ENCODE measurements at places on chromosomes 16 and 17. TPM values are rescaled to one million over a fixed set of nuclear protein-coding genes. Genes with fewer than 3 reads are reported as not detected.

The GPR139 gene
- not detected for total RNA-seq

The ATP1B2 gene
- 0.25 TPM for total RNA-seq

The CD300E gene
- not detected for total RNA-seq

The CCL5 gene
- total RNA-seq: 14.7 TPM

The FBXO31 gene
- total RNA-seq: 25.3 TPM

The AANAT gene
- not detected for total RNA-seq

The TP53TG3C gene
- not detected for total RNA-seq

- DNase-seq: no peak
These were observed 16.6 kb downstream of the G6PC1 start for GRCh38 chr17:42917236-42917603.

GRCh38 chr16:59201821-59202220, 467.7 kb upstream of the GOT2 start:
- no peak for DNase-seq

GRCh38 chr16:69768666-69769065, 6.5 kb downstream of the WWP2 start:
- no peak for DNase-seq

DNA sequence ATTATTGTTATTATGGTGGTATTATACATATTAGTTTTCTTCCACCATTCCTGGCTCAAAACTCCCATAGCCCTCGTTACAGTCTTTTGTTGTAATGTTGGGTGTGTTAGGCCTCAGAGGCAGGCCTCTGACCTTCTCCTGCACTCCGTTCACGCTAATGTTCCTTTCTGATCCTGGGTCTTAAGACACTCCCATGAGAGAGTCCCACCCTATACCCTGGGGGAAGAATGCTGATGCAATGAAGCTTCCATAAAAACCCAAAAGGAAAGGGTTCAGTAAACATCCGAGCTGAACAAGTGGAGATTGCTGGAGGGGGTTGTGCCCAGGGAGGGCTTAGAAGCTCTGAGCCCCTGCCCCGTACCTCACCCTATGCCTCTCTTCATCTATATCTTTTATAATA, 141.3 kb upstream of the NETO2 start:
- no peak for DNase-seq

DNA sequence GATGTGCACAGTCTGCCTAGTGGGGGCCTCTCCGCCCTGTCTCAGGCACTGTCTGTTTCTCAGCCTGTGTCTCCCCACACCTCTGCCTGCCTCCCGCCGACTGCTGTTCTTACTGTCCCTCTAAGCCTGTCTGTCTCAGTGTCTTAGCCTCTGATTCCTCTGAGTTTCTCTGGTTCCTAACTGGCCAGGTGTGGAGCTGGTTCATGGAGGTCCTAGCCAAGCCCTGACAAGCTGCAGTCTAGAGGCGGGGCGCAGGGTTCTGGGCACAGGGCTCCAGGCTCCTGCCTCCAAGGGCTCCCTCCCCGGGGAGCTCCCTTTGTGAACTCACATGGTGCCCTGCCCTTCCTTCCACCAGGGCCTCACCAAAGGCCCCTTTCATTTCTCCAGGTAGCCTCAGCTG, 19.4 kb downstream of the C17orf100 start:
- DNase-seq: no peak

DNA sequence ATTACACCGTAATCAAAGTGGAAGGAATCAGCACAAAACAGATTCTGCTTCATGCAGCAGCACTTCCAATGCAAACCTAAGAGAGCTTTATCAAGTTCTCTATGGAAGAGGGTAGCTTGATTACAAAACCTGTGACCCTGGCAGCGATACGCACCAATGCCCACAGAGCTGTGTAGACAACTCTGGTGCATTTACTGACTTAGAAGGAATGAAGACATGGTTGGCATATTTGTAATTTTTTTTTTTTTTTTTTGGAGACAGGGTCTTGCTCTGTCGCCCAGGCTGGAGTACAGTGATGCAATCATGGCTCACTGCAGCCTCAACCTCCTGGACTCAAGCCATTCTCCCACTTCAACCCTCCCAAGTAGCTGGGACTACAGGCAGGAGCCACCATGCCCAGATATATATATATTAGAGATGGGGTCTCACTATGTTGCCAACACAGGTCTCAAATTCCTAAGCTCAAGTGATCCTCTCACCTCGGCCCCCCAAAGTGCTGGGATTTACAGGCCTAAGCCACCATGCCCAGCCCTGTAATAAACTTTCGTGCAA, 49.4 kb downstream of the XPO6 start:
- DNase-seq: no peak

DNA sequence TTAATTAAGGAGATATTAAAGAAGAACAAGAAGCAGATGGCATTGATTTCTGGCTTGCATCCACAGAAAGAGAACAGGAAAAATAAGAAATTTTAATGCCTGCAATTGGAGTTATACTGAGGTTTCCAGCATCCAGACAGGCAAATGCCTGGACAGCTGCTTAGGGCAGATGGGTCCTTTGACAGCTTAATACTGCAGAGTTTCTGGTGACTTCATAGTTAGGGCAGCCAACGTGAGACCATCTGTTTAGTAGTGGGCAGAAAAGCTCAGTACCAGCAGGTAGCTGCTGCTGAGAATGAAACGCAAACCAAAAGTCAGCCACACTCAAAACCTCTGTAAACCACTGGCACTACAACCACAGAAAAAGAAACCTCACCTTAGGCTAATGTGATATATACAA, 109.8 kb downstream of the CDK5R1 start:
- no peak for DNase-seq

GRCh38 chr16:11916524-11917285, 949 bp upstream of the GSPT1 start:
- no peak for DNase-seq

- peak; percentile 49 for DNase-seq
These were observed 13.2 kb upstream of the CLUH start for GRCh38 chr17:2724784-2725164.

DNA sequence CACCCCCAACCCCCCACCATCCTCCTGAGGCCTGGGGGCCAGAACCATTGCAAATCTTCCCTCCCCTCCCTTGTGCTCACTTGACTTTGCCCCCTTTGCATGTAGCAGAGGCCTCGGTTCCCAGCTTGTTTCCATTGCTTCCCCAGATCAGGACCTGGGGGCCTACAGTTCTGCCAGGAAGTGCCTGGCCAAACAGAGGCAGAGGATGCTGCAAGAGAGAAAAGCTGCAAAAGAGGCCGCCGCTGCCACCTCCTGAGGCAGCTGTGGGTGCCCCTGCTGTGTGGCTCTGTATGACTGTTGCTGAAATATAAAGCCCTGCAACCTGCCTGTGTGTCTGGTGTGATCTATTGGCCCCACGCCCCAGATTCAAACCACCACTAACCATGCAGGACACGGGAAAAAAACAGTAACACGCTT, 2.3 kb downstream of the NDUFB10 start:
- no peak for DNase-seq

DNA sequence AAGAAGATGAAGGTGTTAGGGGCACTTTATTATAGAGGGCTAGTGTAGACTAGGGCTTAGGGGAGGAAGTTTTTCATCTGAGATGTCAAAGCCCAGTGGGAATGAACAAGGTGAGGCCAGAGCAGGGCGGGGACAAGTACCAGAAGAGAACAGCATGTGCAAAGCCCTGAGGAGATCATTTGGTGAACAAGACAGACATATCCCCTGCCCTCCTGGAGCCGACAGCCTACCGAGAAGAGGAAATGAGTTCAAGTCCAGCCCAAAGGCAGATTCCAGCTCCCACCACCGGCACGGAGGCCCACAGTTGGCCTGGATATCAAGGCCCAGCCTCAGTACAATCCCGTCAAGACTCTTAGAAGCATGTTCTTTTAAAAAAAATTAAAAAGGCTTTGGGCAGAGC, 61.1 kb downstream of the C16orf78 start:
- DNase-seq: no peak

GRCh38 chr16:83171396-83171795, 544.6 kb downstream of the CDH13 start:
- no peak for DNase-seq

GRCh38 chr17:68700421-68700820, 99.3 kb upstream of the FAM20A start:
- no peak for DNase-seq

DNA sequence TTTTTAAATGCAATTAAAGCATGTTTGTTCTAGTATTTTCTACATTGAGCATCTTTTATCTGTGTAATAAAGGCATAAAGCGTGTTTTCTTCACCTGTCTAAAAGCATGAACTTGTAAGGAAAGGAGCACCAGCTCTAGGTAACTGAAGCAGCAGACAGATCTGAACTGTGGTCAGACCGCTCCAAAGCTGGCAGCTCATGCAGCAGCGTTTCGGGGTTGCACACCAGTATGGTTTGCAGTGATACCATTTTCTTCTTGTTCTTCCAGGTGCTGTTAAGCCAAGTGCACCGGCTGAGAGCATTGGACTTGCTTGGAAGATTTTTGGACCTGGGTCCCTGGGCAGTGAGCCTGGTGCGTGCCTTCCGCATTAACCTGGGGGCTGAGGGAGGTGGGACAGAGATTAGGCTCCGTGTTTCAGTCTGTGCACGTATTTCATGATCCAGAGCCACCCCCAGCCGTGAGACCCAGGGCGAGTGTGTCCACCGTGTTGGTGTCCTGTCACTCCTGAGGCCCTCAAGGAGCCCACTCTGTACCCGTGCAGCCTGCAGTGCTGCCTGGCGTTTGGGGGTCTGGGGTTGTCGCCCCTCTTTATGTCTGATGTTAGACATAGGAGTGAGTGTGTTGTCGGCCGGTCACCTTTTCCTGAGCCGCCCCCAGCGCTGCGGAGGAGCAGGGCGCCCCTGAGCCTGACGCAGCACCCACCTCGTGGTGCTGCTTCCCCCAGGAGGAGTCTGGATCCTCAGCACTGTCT, 136.3 kb upstream of the CHMP6 start:
- DNase-seq: no peak

DNA sequence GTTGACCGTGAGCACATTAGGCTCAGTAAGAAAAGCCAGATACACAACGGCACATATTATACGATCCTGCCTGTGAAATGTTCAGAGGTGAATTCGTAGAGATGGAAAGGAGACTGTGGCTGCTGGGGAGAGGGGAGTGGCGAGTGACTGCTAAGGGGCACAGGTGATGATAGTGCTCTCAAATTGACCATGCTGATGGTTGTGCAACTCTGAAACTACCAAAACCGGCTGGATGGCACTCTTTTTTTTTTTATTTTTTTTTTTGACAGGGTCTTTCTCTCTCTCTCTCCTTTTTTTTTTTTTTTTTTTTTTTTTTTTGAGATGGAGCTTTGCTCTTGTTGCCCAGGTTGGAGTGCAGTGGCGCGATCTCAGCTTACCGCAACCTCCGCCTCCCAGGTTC, 8.1 kb upstream of the SEC14L5 start:
- no peak for DNase-seq

GRCh38 chr16:11268921-11269375, at the start of gene TNP2:
TSS of gene TNP2 (minus strand) at chr16:11269325. CDS start at chr16:11269262, 63 bp downstream.
- DNase-seq: no peak

DNA sequence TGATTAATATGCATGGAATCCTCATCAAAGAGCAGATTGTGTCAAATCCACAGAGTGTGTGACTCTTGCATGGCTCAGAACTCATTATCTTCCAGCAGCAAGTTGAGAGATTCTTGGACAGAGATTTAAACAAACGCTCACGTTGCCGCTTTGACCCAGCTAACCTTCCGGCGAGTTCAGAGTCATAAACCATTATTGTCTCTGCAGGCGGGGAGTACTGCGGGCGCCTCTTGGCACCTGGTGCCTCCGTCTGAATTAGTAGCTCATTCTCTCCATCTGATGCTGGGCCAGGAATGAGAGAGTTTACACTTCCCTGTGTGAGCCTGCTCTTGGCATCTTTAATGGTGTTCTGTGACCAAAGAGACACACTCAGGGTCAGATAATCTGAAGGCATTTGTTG, 138.6 kb upstream of the WSCD1 start:
- no peak for DNase-seq

DNA sequence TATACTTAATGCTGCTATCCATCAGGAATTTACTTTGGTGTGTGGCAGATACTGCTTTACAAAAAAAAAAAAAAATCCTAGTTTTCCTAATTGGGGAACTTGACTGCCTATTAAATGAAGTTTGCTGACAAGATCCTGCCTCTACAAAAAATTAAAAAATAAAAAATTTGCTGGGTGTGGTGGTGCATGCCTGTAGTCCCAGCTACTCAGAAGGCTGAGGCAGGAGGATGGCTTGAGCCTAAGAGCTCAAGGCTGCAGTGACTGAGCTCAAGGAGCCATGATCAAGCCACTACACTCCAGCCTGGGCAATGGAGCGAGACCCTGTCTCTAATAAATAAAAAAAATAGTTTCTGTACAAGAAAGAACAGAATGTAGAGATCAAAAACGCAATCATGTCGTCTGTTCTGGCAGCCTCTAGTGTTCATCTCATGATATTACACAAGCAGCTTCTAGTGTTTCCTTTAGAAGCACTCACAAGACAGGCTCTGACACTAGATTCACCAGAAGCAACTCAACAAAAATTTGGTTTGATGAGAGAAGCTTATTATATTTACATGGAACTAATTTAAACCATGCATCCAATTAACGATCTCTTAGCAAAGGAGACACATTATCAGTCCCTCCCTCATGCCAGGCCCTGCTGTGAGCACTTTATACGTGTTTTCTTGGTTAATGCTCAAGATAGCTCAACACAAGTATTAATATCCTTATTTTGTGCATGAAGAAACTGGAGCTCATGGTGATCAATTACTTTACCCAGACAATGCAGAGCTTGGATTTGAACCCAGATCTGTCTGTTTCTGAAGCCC, 6.8 kb upstream of the KRTAP17-1 start:
- DNase-seq: no peak

DNA sequence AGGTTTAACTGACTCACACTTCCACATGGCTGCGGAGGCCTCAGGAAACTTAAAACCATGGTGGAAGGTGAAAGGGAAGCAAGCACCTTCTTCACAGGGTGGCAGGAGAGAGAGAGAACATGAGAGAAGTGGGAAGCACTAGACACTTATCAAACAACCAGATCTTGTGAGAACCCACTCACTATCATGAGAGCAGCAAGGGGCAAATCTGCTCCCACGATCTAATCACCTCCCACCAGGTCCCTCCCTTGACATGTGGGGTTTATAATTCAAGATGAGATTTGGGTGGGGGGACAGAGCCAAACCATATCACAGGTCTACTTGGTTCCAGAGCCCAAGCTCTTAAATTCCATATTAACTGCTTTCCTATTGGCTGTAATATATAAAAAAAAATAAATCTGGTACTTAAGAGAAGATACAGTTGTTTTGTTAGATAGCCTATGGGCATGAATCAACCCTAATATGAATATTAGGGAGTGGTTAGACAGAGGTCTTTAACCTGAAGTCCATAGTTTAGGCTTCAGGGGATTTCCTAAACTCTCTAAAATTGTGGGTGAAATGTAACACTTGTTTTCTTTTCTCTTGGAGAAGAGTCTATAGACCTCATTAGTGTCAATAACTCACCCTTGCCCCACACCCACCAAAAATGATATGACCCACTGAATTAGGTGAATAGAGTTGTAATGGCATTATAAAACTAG, 56.7 kb downstream of the SKAP1 start:
- DNase-seq: no peak

Measured in activated naive CD4-positive, alpha-beta T cell treated with anti-CD3 and anti-CD28 coated beads, Interleukin-2, amount 50 U/mL, for 72 hours (primary cell).